ENCODE measurements at places on chromosomes 13 and 19.
A peak's percentile ranks its signal among the peaks of the same experiment; 100 is the strongest.

DNA sequence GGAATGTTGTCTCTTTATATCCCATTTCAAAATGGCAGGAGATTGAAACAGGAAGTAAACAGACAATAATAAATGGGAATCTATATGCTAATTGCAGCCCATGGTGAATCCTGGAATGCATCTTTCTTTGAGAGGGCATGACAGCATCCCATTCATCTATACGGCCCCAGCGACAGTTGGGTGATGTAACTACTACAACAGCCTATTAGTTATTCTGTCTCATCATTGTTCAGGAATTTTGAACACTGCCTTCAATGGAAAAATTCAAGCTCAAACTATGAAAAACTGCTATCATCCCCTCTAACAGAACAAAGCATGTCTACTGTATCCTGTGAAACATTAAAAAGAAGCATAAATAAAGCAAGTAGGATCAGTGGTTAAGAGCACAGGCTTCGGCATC lies 262.1 kb downstream of the DCT start:
- H3K27me3 ChIP-seq, result no peaks in the 10 kb centered on the region
- DNase-seq, result no peak
- H3K4me3 ChIP-seq, result no peak overlapping the region
- H3K27ac ChIP-seq, result no peak overlapping the region

DNA sequence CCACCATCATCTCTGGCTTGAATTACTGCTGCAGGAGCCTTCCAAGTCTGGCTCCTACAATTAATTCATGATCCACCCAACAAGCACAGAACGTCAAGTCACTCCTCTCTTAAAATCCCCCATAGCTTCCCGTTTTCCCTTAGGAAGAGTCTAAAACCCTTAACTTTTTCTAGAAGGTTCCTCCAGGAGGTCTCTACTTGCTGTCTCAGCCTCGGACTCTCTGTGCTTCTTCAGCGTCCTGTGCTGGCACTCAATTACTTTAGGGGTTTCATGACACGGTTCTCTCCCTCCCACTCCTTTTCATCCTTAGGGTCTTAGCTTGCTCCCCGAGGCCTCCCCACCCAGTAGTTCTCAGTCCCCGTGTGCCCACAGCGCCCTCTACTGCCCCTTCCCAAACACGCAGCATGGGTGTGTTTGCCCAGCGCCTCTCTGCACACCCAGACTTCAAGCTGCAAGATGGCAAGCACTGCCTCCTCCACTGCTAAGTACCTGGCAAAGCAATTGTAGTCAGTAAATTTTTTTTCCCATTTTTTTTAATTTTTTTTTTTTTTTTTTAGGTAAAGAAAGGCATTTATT lies 25.8 kb upstream of the MAP3K10 start:
- peaks cover 22% of the 10 kb centered on the region for H3K27me3 ChIP-seq
- H3K4me1 ChIP-seq, result peaks cover 4% of the 10 kb centered on the region
- DNase-seq, result peak; percentile 47
- H3K27ac ChIP-seq, result no peak overlapping the region
- H3K4me3 ChIP-seq, result no peak overlapping the region

- H3K4me1 ChIP-seq, result no peaks in the 10 kb centered on the region
- no peak overlapping the region for H3K27ac ChIP-seq
- no peak for DNase-seq
- no peak overlapping the region for H3K4me3 ChIP-seq
- no peaks in the 10 kb centered on the region for H3K27me3 ChIP-seq
- H3K36me3 ChIP-seq, result no peaks in the 10 kb centered on the region
Measured at GRCh38 chr13:105572401-105572800, 963.1 kb downstream of the EFNB2 start.

GRCh38 chr19:10368101-10368803 lies 12.1 kb downstream of the TYK2 start:
- no peaks in the 10 kb centered on the region for H3K36me3 ChIP-seq
- DNase-seq, result no peak
- H3K27me3 ChIP-seq, result no peaks in the 10 kb centered on the region
- H3K27ac ChIP-seq, result no peak overlapping the region
- H3K4me3 ChIP-seq, result no peak overlapping the region

All from left lung (tissue), 14 donors.